Activated naive CD8-positive, alpha-beta T cell treated with anti-CD3 and anti-CD28 coated beads, Interleukin-2, amount 10 ng/mL, durations not matched to agents 7 days and 5 days (primary cell): ENCODE measurements at places on chromosomes 12 and 14. TPM values are rescaled to one million over a fixed set of nuclear protein-coding genes. Genes with fewer than 3 reads are reported as not detected.

RPL10L gene
- total RNA-seq: not detected

GPR132 gene
- 43.5 TPM for total RNA-seq

SSPN gene
- total RNA-seq: not detected

SDS gene
- total RNA-seq: 0.60 TPM

BICDL1 gene
- 100 TPM for total RNA-seq

MDM1 gene
- total RNA-seq: 23.2 TPM

LRRC10 gene
- not detected for total RNA-seq

POTEG gene
- not detected for total RNA-seq

VRTN gene
- total RNA-seq: not detected

LARP4 gene
- 39.6 TPM for total RNA-seq

TTC7B gene
- total RNA-seq: 6.6 TPM

SOX5 gene
- not detected for total RNA-seq

CISTR gene
- total RNA-seq: not detected

DPF3 gene
- 4.1 TPM for total RNA-seq

SYT10 gene
- total RNA-seq: not detected

IAPP gene
- total RNA-seq: not detected

DEGS2 gene
- total RNA-seq: 0.28 TPM

SMAGP gene
- total RNA-seq: 4.1 TPM

CELA1 gene
- not detected for total RNA-seq

CLEC6A gene
- not detected for total RNA-seq

TAS2R46 gene
- 1.4 TPM for total RNA-seq

AQP6 gene
- total RNA-seq: not detected

MAPKAPK5 gene
- total RNA-seq: 63.7 TPM

SLCO1C1 gene
- not detected for total RNA-seq

CCDC196 gene
- not detected for total RNA-seq

TMTC1 gene
- not detected for total RNA-seq

PTHLH gene
- not detected for total RNA-seq

SNAPC1 gene
- 5.5 TPM for total RNA-seq

PRKD1 gene
- total RNA-seq: not detected

KCNK10 gene
- not detected for total RNA-seq

PLA2G1B gene
- not detected for total RNA-seq
